SW 1271 (cell line): ENCODE measurements at places on chromosomes 2 and 18.

DNA sequence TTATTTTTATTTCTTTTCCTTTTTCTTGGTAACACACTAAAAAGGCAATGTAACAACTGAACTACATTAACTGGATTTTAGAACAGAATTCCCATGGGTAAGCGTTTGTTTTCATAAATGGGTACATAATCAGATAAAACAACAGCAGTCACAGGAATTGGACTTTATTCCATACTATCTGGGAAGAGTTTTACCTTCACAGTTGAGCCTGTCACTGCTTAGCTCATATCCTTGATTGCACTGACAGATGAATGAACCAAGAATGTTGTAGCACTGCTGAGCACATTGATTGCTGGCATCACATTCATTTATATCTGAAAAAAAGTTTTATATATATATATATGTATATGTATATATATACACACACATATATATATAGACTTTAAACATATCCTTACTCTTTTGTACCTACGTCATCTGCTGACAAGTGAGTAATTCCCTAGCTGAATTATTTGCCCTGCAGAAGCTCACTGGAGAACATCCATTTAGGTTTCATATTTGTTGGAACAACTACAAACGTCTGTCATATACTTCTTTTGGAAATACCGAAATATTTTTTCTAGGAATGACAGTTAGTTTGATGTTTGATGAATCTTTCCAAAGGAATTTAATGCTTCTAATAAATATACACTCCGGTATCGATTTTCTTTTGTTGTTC is 47.0 kb downstream of the EFEMP1 start:
- DNase-seq: no peak

DNA sequence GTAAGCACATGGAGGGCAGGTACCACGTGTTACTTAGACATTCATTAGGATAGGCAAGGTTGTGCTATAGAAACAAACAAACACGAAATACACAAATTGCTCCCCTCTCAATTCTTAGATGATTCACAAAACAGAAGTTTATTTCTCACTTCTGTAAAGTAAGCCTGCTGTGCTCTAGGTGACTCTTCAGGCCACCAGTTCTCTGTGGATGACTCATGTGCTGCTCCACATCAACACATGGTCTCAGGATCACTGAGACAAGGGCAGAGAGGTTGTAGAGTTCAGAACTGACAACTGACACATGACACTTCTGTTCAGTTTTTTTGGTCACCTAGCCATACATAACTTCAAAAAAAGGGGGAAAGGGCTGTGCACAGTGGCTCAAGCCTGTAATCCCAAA is 70.6 kb downstream of the DAW1 start:
- no peak for DNase-seq

DNA sequence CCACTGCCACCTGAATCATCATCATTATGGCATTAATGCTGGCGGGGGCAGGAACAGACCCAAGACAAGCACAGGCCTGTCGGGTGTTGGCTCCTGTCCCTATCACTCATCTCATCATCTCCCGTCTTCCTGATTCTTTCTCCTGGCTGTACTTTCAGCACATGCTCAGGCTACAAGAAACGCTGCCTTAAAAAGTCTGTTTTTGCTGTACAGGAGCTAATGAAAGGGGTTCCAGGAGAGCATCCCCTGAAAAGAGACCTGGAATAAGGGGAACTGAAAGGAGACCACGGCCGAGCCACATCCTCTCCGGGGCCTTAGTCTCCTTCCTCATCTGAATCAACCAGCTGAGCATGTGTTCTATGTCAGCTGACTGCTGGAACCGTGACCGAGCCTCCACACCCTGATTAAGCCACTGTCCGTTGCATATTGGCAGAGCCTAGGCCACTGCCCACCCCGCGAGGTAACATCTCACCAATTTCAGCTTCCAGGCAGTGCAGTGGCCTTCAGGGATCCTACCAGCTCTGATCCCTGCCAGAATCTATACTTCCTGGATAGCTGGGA is 62.6 kb downstream of the DNMT3A start:
- DNase-seq: no peak

GRCh38 chr2:85434696-85435095 is 16.2 kb downstream of the SH2D6 start:
- DNase-seq: no peak

DNA sequence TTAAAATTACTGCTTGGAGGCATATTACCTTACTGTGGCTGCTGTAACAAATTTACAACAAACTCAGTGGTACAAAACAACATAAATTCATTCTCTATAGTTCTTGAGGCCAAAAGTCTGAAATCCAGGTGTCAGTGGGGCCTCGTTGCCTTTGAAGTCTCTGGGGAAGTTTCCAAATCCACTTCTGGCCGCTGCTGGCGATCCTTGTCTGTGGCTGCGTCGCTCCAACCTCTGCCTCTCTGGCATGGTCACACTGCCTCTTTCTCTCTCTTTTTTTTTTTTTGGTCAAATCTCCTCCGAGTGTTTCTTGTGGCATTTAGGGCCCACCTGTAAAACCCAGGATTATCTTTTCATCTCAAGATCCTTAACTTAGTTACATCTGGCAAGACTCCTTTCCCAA is 182.8 kb downstream of the ST6GAL2 start:
- no peak for DNase-seq

DNA sequence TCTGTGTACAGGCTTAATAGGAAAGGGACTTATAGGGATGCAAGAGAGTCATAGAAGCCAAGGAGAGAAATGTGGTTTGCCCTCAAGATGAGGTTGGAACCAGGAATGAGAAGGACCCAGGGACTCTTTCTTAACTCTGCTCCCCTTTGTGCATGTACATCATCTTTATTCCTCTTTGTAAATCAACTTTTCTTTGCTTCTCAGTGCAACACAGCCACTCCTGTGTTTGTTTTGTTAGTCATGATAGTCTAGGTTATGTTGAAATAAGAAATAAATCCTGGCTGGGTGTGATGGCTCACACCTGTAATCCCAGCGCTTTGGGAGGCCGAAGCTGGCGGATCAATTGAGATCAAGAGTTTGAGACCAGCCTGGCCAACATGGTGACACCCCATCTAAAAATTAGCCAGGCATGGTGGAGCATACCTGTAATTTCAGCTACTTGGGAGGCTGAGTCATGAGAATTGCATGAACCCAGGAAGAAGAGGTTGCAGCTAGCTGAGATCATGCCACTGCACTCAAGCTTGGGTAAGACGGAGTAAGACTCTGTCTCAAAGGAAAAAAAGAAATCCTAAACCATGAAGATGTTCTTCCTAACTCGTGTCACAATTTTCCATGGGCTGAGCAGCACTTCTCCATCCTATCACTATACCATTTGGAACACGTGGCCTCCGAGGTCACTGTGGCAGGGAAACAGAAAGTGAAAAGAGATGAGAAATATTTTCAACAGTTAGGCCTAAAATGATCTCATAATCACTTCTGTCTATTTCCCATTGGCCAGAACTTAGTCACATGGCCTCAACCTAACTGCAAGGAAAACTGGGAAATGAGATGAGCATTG is 73.0 kb upstream of the TMEM17 start:
- DNase-seq: no peak

DNA sequence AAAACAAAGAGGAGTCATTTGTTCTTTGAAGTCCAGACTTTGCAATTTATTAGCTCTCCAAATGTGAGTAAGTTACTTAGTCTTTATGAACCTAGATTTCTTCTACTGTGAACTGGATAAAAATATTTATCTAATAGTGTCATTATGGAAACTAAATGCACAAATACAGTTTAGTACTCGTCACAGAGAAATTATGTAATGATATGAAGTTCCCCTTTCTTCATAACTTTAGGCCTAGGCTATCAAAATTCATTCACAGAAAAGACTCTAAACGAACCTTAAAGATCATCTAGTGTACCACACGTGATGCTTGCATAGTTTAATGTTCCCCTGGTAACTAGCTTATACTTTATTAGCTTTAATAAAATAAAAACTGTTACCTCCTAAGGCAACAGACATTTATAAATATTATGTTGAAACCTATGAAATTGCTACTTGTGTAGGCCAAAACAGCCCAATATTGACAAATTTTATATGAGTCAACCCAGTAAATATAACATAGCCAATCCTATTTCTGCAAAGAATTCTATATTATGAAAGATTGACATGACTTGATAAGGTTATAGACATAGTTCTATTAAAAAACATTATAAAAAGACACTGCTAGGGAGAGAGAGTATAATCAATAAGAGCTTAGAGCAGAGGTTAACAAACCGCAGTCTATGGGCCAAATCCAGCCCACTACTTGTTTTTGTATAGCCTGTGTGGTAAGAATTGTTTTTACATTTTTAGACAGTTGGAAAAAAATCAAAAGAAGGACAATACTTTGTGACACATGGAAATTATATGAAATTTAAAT is 44.9 kb upstream of the ITPRID2 start:
- DNase-seq: no peak

GRCh38 chr2:43136876-43137275 is 89.5 kb downstream of the ZFP36L2 start:
- no peak for DNase-seq
